Hematopoietic multipotent progenitor cell treated with erythropoietin and hydrocortisone succinate and interleukin-3 and kit ligand, for 4 days (in vitro differentiated cells): ENCODE measurements at places on chromosomes 1 and 21.
A peak's percentile ranks its signal among the peaks of the same experiment; 100 is the strongest.

DNA sequence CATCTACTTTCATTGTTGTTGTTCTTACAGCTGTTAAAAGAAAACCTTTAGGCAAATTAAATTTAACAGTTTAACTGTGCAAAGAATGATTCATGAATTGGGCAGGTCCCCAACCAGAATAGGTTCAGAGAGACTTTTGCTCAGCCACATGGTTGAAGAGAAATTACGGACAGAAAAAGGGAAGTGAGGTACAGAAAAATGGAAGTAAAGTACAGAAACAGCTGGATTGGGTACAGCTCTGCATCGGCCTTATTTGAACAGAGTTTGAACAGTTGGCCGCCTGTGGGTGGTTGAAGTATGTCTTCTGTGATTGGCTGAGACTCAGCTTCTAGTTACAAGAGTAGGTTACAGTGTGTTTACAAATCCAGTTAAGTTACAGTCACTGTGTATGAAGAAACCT, 210.1 kb downstream of the FGGY start:
- DNase-seq = peak; percentile 50

- DNase-seq = no peak
Measured at GRCh38 chr1:98184856-98185255, 264.0 kb upstream of the DPYD start.

DNA sequence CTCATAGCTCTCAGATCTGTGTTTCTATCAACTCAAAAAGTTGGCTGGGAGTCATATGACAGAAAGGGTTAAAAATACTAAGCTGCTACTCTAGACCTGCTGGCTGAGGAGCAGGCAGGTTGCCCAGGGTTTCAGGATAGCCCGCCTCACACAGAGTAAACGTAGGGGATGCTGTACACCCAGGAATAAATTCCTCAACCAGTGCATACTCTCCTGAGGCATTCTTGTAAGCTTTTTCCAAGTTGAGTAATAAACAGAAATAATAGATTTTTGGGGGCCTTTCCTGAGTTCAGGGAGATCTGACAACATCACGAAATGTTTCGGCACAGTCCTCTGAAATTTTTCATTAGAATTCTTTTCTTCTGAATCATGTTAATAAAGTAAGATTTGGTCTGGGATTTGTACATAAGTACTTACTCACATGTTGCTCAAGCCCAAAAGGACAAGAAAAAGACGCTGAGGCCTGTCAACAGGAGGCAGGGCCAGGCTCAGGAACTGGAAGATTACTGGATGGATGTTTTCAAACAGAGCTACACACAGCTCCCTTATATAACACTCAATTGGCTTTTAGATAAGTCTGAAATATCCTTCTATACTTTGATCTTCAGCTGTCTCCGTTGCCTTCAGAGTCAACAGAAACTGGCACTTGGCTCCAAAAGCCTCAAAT, 41.0 kb downstream of the TGFBR3 start:
- DNase-seq = no peak

- no peak for DNase-seq
Measured at GRCh38 chr21:37655611-37656300, 260.5 kb downstream of the KCNJ6 start.

DNA sequence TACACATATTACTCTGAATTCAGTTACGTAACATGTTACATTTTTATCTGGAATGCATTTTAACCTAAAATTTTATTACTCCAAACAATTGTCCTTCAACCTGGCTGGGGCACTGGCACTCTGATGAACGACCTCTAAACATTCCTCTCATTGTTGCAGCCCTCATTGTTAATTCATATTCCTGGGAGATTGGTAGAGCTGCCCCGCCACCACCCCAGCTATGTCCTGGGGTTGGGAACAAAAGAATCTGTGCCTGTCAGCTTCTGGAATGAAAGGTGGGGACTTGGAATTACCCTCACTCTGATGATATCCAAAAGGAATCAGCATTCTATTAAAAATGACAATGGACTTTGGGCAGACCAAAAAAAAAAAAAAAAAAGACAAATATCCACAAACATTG, 38.0 kb upstream of the DESI2 start:
- no peak for DNase-seq
